ENCODE measurements at places on chromosomes 1 and 21.

- DNase-seq: no peak
Observed at GRCh38 chr1:54698346-54698745, 17.3 kb upstream of the TTC4 start.

- DNase-seq: no peak
Observed at GRCh38 chr1:11768821-11769220, 6.8 kb downstream of the C1orf167 start.

DNA sequence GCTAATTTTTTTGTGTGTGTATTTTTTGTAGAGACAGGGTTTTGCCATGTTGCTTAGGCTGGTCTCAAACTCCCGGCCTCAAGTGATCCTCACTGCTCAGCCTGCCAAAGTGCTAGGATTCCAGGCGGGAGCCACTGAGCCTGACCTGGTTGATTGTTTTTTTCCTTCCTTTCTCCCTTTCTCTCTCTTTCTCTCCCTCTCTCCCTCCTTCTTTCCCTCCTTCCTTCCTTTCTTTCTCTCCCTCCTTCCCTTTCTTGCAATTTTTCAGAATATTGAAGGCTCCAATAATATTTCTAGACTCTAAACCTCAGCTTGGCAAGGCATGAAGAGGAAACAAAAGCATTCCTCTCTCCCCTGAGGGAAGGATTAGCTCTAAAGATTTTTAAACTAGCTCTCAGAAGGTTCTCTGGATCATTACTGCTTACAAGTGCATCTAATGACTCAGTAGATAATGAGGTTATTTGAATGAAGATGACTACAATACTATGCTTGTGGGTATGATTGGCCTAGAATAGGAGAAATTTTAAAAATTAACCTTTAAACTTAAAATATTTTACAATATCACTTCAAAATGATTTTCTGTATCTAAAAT, 68.5 kb upstream of the GADD45A start:
- peak; percentile 15 for DNase-seq

DNA sequence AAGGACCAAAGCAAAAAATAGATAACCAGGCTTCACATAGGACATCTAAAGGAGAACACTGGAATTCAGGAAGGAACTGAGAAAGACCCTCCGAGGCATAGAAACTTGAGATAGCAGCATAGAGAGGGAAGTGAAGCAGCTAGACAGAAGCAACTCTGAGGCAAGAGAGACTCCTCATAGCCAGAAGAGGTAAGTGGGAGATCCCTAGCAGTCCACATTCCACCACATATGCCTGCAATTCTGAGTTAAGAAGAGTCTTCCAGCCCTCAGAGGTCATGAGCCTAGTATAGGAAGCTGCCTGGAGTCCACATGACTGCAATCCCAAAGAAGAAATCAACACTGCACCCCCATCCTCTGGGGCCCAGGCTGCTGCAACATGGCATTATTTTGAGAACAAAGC, 13.9 kb upstream of the FGGY start:
- DNase-seq: no peak

- no peak for DNase-seq
Observed at GRCh38 chr1:95352767-95353166, 118.8 kb downstream of the RWDD3 start.

GRCh38 chr1:87812871-87813577, 484.3 kb downstream of the LMO4 start:
- DNase-seq: no peak

DNA sequence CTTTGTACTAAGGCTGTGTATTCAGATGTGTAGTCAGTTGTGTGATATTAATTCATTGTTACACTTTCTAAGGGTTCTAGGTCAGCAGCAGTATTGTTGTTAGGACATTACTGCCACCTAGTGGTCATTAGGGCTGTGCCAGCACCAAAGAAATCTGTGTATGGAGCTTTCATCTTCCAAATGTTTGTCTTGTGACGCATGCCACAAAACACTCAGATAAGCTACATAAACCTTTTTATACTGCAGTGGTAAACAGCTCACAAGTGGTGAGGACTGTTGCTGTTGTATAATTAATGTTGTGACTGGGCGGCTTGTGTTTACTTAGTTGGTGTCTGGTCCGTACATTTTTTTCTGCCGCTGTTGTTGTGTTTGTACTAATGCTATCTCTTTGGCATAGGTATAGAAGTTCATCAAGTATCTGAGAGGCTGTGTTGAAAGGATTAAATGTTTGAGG, 51.7 kb downstream of the S1PR1 start:
- peak; percentile 50 for DNase-seq

DNA sequence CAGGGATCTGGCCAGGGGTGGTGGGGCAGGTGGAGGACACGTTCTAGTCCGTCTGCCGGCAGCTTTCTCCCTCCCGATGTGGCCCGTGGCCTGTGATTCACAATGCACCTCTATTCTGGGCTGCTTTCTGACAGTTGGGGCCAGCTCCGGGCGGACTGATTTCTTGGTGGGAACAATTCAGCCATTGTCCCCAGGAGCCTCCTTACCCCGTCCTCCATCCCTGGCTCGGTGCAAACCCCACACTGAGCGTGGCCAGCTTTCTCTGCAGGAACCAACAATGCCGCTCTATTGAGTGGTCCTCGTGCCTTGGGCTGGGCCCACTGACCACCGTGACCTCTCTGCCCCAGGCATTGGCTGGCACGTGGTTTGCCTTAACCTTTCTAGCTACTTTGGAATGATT, 29.7 kb downstream of the PADI2 start:
- DNase-seq: peak; percentile 97

GRCh38 chr1:28260803-28261174, 1.5 kb downstream of the SESN2 start:
- DNase-seq: no peak

- no peak for DNase-seq
Observed at GRCh38 chr1:159465191-159465603, 25.7 kb downstream of the OR10J1 start.

GRCh38 chr1:59125154-59125553, 171.7 kb upstream of the FGGY start:
- no peak for DNase-seq

DNA sequence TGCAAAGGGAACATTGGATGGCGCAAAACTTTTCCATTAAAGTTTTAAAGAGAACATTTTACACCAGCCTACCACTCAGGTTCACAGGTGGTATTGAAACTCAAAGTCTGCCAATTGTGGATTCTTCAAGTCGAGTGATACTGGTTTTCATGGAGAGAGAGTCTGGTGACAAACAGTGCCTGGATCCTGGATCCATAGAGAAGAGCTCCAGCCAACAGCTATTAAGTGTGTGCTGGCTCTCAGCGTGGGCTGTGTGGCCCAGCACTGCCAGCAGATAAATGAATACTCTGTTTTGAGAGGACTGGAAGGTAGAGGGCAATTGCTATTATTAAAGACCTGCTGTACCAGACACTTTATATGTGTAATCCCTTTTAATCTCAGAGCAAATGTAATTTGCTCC, 118.9 kb upstream of the SYT6 start:
- no peak for DNase-seq
